Suprapubic skin (tissue), 4 donors: ENCODE measurements at places on chromosomes 5 and 9. TPM values are rescaled to one million over a fixed set of nuclear protein-coding genes. Genes with fewer than 3 reads are reported as not detected.

DNA sequence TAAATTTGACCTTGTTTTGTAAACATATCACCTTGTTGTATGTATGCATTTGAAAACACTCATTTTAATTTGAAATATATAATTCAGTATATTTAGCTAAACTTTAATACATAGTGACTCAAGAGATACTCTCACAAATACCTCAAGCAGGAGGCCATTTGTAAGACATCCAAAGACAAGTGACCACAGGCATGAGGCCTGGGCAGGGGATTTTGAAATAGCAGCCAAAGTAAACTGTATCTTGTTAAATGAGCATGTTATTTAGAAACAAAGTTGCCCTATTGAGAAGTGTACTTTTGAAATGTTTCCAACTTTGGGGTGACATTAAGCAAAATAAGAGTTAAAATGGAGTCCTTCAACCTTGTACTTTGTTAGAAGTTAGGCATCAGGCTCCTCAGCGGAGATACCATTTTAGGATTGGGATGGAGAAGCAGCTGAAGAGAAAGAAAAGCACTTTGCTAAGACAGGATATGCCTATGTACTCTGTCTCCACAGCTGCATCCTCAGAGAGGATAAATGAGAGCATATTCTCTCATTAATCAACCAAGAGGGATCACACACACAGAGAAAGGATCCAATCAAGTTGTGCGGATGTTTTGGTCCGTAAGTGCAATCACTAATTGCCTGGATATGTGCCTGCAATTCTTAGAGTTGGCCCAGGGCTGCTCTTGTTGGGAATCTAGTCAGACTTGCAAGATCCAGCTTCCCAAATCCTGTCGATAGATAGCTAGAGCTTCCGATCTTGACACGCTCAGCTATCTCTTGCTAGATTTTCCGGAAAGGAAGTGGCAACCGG, 157.5 kb upstream of the HAPLN1 start:
- no peak overlapping the region for H3K27ac ChIP-seq
- no peaks in the 10 kb centered on the region for H3K27me3 ChIP-seq
- DNase-seq: no peak
- H3K4me3 ChIP-seq: no peak overlapping the region

Gene TMEM174
- not detected for total RNA-seq

Gene SURF4
- 71.7 TPM for total RNA-seq

- H3K4me3 ChIP-seq: no peak overlapping the region
- no peak overlapping the region for H3K27ac ChIP-seq
- no peak for DNase-seq
- H3K4me1 ChIP-seq: peaks cover 7% of the 10 kb centered on the region
- H3K36me3 ChIP-seq: no peaks in the 10 kb centered on the region
Measured at GRCh38 chr9:131981116-131981776, 98.4 kb downstream of the MED27 start.

GRCh38 chr9:137453643-137454081, 5.5 kb downstream of the NSMF start:
- DNase-seq: peak; percentile 88
- H3K27ac ChIP-seq: no peak overlapping the region
- H3K4me3 ChIP-seq: peak overlapping the region; percentile 60
